ENCODE measurements at places on chromosomes 5 and 9. TPM values are rescaled to one million over a fixed set of nuclear protein-coding genes. Genes with fewer than 3 reads are reported as not detected.

The MARCOL gene
- not detected for total RNA-seq

The SPINK6 gene
- not detected for total RNA-seq

The DBH gene
- 0.29 TPM for total RNA-seq

The ACTL7B gene
- total RNA-seq: not detected

The NR5A1 gene
- total RNA-seq: 0.42 TPM

The CDHR2 gene
- 0.43 TPM for total RNA-seq

DNA sequence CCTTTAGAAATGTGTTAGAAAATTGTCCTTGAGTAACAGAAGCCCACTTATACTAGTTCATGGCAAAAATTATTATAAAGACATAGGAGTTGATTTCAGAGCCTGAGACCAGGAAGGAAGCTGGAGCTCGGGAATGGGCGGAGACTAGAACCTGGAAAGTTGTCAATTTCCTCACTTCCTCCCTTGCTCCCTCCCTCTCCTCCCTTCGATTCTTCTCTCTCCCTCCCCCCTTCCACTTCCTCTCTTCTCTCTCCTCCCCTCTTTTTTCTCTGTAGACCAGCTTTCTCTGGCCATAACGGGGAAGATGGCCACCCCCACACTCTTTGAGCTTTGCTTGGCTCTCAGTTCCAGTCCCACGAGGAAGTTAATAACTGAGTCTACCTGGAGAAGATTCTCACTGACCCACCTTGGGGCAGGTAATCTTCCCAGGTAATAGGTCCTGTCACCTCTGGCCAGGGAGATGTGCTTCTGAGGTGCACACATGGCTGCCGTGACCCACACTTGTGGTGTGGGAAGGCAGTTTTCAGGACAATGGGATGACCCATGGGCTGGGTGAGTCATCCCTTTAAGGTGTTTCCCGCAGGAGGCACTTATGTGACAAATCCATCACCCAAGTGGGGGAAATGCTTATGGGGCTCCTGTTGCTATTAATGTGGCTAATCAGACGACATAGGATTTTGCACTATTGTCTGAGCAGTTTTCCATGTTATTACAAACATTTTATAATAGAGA is 78.7 kb downstream of the HSPA4 start:
- H3K4me3 ChIP-seq: no peak overlapping the region
- DNase-seq: no peak
- H3K27me3 ChIP-seq: no peaks in the 10 kb centered on the region
- no peaks in the 10 kb centered on the region for H3K4me1 ChIP-seq
- H3K27ac ChIP-seq: no peak overlapping the region

- H3K4me3 ChIP-seq: no peak overlapping the region
- H3K4me1 ChIP-seq: no peaks in the 10 kb centered on the region
- H3K27ac ChIP-seq: no peak overlapping the region
These were observed 9.3 kb downstream of the PAIP1 start for GRCh38 chr5:43547532-43547931.

DNA sequence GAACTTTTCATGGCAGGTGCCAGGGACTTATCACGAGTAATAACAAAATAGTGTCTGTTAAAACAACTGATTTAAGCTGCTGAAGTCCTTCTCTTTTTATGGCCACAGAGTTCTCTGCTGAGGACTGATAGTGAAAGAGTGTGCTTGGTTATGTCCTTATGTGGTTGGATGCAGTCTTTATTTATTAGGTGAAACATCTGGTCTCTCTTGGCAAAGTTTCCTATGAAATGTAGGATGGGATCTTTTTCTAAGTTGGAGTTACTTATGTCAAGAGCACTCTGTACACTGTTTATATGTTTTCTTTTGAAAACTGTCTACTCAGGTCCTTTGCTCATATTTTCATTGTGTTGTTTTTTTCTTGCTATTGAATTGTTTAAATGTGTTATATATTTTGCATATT is 1816.1 kb upstream of the C9orf72 start:
- DNase-seq: no peak
- H3K36me3 ChIP-seq: no peaks in the 10 kb centered on the region

DNA sequence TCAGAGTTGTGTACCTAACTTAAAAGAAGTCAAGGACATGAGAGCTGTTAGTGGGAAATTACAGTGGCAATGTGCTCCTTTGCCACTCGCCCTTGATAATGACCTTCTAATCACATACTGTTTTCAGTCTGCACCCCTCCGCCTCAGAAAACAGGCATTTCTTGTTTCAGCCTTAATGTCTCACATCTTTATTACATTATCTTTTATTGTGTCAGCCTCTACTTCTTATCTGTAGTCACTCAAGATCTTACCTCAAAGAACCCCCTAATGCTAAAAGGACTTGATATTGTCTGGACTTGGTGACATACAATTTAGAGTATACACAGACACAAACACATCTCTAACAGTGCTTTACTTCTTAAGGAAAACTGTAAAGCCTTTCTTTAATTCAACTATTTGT is 97.9 kb downstream of the PLCXD3 start:
- H3K27ac ChIP-seq: no peak overlapping the region
- H3K27me3 ChIP-seq: no peaks in the 10 kb centered on the region
- DNase-seq: no peak
- H3K4me1 ChIP-seq: no peaks in the 10 kb centered on the region

DNA sequence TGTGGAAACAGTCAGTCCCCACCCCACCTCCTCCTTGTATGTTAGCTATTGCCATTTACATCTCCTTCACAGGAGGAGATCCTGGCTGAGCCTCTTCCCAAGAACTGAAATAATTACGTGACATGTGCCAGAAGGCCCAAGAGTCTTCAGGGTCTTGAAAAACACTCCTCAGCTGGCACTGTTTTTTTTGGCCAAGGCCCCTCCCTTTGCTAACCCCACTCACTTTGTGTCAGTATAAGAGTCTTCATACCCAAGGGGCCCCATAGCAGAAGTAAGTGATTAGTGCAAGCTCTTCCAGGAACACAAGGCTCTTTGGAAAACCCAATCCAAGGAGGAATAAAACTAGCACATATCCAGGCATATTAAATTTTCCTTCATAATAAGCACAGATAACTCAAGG is 5.7 kb upstream of the LARP1 start:
- no peaks in the 10 kb centered on the region for H3K36me3 ChIP-seq
- H3K27me3 ChIP-seq: no peaks in the 10 kb centered on the region
- H3K4me3 ChIP-seq: no peak overlapping the region
- peaks cover 7% of the 10 kb centered on the region for H3K4me1 ChIP-seq
- DNase-seq: no peak
- no peak overlapping the region for H3K27ac ChIP-seq

DNA sequence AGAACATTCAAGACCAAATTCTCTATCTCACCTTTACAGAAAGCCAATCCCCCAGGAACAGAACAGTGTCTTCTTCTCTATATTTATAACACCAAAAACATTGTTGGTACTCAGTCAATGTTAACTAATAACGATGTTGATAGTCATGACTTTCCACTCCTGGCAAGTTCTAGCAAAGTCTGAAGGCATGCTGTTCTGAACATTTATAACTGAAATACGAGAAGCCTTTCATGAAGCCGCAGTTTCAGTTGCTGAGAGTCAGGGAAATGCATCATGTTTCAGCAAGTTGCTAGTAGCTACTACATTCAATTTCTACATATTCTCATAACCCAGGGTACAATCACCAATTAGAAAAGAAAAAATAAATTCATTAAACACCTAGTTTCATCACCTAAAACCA is 301.4 kb downstream of the PDE4D start:
- H3K4me1 ChIP-seq: 0 out of 2 replicates have a peak, but pooled peaks cover 3% of the 10 kb centered on the region
- H3K27me3 ChIP-seq: no peaks in the 10 kb centered on the region
- no peak overlapping the region for H3K27ac ChIP-seq
- no peak for DNase-seq

- peaks cover 13% of the 10 kb centered on the region for H3K4me1 ChIP-seq
- DNase-seq: no peak
- no peaks in the 10 kb centered on the region for H3K36me3 ChIP-seq
- H3K27me3 ChIP-seq: no peaks in the 10 kb centered on the region
These were observed 197.0 kb downstream of the ADCY2 start for GRCh38 chr5:7592910-7593309.

DNA sequence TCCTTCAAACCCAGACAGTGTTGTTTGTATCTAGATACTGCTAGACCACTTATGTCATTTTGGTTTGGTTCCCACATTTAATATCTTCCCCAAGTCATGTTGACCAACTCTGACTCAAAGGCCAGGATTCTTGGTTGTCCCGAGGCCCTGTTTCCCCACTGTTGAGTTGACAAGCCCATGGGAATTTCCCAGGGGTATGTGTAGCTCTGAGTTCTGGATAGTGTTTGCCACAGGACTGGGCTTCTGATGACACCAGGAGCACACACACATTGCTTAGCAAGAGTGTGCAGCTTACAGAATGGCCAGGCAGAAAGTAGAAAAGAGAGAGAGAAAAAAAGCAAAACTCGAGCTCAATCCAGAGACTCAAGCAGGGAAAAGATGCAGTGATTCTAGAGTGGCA is 214.4 kb downstream of the NXNL2 start:
- no peaks in the 10 kb centered on the region for H3K27me3 ChIP-seq
- peaks cover 22% of the 10 kb centered on the region for H3K4me1 ChIP-seq
- H3K27ac ChIP-seq: no peak overlapping the region
- DNase-seq: no peak
- no peak overlapping the region for H3K4me3 ChIP-seq
- H3K36me3 ChIP-seq: no peaks in the 10 kb centered on the region

GRCh38 chr5:172795318-172795977 is 24.5 kb upstream of the DUSP1 start:
- no peaks in the 10 kb centered on the region for H3K27me3 ChIP-seq
- no peak for DNase-seq
- no peaks in the 10 kb centered on the region for H3K4me1 ChIP-seq
- H3K27ac ChIP-seq: no peak overlapping the region

GRCh38 chr5:159161361-159162214 is 47.8 kb downstream of the RNF145 start:
- no peak overlapping the region for H3K27ac ChIP-seq
- H3K4me1 ChIP-seq: no peaks in the 10 kb centered on the region
- no peaks in the 10 kb centered on the region for H3K36me3 ChIP-seq
- DNase-seq: no peak
- H3K4me3 ChIP-seq: no peak overlapping the region

DNA sequence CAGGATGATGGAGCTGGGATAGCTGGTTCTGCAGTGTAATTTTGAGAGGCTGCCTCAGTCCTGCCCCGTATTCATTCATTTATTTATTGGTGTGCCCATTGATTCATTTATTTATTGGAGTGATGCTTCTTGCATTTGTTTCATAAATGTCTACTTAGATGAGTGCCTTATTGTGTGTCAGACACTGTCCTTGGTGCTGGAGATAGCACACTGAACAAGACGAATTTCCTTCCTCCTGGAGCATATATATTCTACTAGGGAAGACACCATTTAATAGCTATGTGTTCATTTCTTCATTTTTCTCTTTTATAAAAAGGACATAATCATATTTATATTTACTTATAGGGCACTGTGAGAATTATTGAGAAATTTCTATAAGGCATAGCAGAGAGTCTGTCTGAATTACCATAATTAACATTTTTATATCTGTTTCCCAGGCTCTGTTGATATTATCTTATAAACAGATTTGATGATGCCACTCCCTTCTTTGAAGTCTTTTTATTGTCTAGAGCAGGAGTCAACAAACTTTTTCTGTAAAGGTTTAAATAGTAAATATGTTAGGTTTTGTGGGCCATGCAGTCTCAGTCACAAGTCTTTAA is 433.9 kb upstream of the ZNF608 start:
- no peaks in the 10 kb centered on the region for H3K4me1 ChIP-seq
- no peak overlapping the region for H3K27ac ChIP-seq
- DNase-seq: no peak

GRCh38 chr5:5156471-5157082 is 16.4 kb downstream of the ADAMTS16 start:
- DNase-seq: no peak
- H3K36me3 ChIP-seq: no peaks in the 10 kb centered on the region
- H3K4me1 ChIP-seq: no peaks in the 10 kb centered on the region
- H3K27ac ChIP-seq: no peak overlapping the region

GRCh38 chr5:151239237-151239861 is 13.6 kb upstream of the GM2A start:
- H3K4me1 ChIP-seq: peaks cover 5% of the 10 kb centered on the region
- H3K27ac ChIP-seq: no peak overlapping the region
- no peaks in the 10 kb centered on the region for H3K27me3 ChIP-seq
- DNase-seq: peak; percentile 89
- no peak overlapping the region for H3K4me3 ChIP-seq

- DNase-seq: no peak
- H3K27me3 ChIP-seq: no peaks in the 10 kb centered on the region
- no peak overlapping the region for H3K27ac ChIP-seq
- H3K4me3 ChIP-seq: no peak overlapping the region
These were observed 5.6 kb upstream of the CYSTM1 start for GRCh38 chr5:140169410-140169809.

DNA sequence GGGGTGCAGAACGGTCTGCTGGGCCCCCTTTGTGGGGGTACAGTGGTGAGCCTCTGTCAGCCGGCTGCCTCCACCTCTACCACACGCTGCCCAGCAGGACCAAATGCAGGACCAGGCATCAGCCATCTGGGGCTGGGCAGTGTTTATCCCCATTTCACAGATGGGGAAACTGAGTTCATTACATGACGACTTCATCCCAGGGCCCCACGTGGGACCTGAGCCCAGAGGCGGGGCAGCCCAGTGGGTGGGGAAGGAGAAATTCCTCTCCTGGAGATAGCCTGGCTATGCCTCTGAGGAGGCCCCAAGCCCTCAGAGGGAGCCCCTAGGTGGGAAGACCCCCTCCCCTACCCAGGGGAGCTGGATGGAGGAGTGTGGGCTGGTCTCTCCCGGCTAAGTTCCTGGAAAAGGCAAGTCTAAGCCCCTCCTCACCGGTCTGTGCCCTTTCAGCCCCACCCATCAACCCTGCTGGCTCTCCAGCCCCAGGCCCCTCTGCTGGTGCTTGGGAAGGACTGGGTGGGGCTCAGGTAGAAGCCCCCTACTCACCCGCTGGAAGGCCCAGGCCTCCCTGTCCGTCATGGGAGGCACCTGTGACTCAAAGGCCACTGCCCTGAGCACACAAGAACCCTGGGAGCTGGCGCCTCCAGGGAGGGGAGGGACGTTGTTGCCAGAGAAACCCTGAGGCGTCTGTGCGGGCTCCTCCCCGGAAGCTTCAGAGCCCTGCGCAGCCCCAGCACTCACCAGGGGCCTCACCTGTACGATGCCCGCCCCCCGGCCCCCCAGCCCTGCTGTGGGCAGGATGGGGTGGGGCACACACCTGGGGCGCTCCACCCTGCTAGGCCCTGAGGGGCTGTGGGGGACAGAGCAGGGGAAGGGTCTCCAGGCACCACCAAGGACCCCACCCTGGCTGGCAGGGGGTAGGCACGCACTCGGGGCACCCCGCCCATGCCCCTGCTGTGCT is 7.4 kb upstream of the CCDC187 start:
- no peaks in the 10 kb centered on the region for H3K36me3 ChIP-seq
- no peaks in the 10 kb centered on the region for H3K27me3 ChIP-seq
- no peak overlapping the region for H3K27ac ChIP-seq
- no peaks in the 10 kb centered on the region for H3K4me1 ChIP-seq
- DNase-seq: no peak
- H3K4me3 ChIP-seq: no peak overlapping the region

Data from H1 (cell line).